ENCODE measurements at places on chromosomes 1 and 21.

- no peak for DNase-seq
Measured at GRCh38 chr1:17191990-17192242, 13.0 kb upstream of the PADI1 start.

- no peak for DNase-seq
Measured at GRCh38 chr1:94022471-94023189, 98.3 kb downstream of the ABCA4 start.

DNA sequence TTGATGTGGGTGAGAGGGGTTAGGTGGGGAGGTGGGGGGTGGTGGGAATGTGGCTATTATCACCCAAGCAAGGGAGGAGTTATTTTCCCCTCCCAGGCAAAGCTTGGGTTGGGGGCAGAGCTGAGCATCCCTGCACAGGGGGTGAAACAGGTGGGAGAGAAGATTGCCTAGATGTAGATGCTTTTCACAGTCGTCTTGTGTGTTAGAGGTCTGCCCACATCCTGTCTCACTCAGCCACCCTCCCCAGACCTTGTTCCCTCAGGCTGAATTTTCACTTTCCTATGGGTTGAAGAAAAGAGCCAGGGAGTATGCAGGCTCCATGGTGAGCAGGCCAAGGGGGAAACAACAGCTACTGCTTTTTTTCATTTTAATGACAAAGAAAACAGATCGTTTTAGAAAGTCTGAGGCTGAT lies 223.5 kb downstream of the KIF26B start:
- no peak for DNase-seq

- no peak for DNase-seq
Measured at GRCh38 chr21:33254766-33255165, 11.4 kb upstream of the IL10RB start.

- DNase-seq, result peak; percentile 27
Measured at GRCh38 chr1:176164014-176164678, 42.9 kb downstream of the COP1 start.

DNA sequence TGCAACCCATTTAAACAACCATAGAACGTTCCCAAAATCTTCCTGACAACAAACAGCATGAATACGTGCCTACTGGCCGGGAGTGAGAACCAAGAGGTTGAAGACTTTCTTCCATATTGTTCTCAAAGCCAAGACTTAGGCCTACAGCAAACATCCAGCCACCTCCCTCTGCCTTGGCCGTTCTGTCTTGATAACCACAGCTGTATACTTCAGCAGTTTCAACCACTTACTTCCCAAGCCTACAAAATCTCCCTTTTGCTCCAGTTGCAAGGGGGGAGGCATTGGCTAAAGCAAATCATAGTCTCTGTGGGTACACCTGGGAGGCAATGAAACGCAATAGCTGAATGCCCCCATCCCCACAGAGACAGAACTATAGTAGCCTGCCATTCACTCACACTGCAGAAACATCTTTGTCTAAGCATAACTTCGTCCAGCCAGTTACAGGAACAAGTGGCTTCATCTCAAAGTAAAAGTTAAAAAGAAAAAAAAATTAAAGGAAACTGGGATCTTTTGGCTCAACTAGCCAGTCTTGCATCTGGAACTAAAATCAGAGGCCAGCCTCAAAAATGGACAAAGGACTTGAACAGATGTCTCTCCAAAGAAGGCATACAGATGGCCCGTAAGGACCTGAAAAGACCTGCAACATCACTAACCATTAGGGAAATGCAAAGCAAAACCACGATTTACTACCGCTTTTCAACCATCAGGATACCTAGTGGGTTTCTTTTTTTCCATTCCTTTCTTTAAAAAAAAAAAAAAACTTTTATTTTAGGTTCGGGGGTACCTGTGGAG lies 186.0 kb downstream of the PSMG1 start:
- no peak for DNase-seq

- no peak for DNase-seq
Measured at GRCh38 chr1:57082711-57083439, 117.1 kb upstream of the C8B start.

DNA sequence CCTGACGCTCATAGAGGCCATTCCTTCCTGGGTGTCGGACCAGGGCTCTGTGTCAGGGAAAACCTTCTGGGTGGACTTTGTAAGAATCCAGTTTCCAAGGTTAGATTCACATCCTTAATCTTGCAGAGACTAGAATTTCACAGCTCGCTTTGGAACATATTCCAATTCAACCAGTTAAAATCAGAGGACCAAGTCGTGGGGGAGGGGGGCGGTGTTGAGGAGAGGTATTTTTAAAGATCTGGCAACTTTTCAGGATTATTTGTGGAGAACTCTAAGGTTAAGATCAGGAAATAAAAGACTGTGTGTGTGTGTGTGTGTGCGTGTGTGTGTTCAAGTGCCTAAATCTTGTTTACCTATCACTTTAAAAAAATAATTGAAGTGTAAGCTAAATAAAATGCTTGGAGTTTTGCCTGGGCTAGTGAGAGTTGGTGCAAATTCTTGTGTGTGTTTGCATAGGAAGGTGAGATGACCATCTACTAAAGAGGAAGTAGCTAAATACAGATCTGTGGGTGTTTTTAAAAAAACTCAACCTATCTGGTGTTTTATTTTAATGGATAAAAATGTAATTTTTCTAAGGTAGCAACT lies 21.8 kb downstream of the TENT5C start:
- no peak for DNase-seq

DNA sequence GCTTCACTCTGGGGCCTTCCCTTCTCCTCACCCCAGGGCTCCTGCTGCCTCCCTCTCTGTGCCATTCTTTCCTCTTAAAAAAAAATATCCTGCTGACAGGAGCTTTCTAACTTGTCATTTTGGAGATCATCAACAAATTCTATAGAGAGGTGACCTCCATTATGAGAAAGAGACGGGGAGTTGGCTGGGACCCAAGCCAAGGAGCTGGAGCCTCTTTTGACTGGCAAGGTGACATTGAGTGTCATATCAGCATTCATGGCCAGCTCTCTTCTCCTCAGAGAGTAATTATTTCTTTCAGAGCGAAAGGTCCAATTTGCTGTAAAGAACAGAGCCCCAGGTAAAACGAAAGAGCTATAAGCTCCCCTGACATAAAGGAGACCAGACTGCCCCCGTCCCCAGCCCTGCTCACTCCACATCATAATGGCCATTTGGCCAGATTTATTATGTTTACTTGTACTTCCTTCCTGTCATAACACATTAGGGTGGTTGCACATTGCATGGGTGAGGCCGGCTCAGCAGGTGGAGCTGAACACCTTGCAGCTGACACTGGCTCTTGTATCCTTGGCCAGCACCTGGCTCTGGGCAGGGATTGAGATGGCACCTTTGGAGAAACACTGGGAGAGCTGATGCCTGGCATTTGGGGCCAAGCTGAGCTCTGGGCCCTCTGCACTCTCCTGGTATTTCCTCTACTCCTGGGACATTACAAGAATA lies 404.0 kb upstream of the VAMP3 start:
- DNase-seq, result no peak

DNA sequence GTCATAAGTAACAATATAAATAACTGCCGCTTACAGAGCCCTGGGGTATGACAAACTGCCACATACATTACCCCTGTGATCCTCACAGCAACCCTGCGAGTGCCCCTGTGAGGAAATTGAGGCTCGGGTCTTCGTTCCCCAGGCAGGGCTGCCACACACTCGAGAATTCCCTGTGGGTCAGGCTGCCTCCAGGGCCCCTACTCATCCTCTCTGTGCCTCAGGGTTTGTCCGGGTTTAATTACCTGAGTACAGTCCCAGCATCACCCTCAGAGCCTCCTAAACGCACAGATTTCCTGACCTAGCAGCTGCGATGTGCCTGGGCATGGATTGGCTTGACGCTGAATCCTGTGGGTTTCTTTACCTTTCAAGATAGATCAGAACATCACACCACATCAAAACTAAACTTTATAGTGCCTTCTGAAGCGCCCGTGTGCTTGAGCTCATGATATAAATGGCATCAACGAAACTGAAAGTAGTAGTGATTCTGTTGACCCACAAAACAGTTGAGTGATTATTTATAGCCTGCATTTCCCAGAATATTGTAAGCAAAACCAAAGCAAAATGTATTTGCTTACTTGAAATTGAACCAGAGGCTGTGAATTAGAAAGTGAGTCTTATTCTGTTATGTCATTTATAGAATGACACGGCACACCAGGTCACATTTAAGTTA lies 14.0 kb downstream of the SLC37A1 start:
- DNase-seq, result peak; percentile 76

DNA sequence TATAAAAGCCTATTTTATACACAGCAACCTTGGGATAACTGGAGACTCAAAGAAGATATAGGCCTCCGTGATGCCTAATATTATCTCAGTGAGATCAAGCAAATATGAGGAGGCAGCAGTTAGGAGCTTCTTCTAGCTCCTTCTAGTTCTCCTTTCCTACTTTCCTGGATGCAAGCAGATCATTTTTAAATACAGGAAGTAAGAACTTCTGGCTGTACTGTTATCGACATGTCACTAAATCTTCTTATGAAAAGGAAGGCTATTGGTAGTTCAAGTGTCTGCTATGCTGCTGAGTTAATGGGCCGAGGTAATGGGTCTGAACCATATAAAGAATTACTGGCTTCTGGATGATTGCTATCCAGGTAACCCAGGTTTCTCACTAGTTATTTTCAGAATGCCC lies 15.9 kb downstream of the HSPA13 start:
- peak; percentile 32 for DNase-seq

GRCh38 chr1:173258479-173259264 lies 51.5 kb upstream of the TNFSF4 start:
- no peak for DNase-seq

DNA sequence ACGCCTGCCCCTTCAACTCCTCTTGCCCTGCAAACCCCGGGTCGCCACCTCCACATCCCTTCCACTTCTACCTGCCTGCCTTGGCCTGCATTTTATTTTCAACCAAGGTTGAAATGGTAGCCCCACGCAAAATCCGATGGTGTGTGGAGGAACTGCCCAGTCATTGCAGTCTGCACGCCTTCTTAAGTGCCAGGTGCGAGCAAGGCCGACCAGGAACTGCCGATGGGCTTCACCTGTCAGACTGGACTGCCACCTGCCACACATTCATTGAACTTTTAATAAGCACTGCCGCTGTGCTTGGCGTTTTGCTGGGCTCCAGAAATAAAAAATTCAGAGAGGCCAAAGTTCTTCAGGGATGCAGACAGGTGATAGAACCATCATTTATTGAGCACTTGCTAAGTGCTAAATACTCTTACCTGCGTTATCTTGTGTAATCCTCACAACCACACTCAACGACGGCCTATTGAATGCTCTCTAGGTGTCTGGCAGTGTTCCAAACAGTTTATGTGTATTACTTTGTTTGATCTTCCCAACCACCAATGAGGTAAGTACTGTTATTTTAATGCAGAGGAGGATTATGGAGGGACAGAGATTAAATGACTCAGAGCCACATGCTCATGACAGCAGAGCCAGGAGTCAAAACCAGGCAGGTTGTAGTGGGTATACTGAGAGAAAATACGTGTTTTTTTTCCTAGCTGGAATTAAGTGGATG lies 36.2 kb downstream of the CACHD1 start:
- DNase-seq, result no peak

DNA sequence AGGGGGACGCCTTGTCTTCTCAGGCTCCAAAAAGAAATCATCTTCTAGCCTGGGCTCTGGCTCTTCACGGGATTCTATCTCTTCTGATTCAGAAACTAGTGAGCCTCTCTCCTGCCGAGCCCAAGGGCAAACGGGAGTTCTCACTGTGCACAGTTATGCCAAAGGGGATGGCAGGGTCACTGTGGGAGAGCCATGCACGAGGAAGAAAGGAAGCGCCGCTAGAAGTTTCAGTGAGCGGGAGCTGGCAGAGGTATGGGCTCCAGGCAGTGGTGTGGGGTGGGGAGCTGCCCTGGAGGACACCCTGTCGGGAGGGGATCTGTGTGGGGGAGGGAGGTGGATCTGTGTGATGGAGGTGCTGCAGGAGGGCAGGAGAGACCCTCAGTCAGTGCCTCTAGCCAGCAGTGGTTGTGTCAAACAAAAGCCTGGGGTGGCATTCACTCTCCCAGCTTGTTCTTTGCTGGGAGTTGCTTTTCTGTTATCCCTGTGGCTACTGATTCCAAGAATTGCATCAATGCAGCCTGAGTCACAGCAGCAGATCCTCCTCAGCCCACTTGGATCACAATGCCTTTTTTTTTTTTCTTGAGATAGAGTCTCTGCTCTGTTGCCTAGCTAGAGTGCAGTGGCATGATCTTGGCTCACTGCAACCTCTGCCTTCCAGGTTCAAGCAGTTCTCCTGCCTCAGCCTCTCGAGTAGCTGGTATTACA lies 21.8 kb downstream of the KDM4A start:
- DNase-seq, result no peak

DNA sequence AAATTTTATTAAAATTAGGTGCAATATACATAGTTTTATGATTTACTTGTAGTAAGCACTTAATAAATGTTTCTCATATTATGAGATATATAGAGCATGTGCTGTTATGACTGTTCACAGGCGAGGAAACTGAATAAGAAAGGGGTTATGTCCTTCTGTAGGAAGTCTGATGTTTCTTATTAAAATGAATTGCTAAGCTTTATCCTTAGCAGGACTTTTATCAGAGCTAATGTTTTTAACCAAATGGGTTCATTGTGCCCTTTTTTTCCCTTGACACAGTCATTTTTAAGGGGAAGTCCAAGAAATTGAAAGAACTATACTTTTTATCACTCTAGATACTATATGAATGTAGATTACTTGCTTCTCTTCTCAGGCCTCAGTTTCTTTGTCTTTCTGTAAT lies 285.2 kb downstream of the PTPRC start:
- peak; percentile 65 for DNase-seq

DNA sequence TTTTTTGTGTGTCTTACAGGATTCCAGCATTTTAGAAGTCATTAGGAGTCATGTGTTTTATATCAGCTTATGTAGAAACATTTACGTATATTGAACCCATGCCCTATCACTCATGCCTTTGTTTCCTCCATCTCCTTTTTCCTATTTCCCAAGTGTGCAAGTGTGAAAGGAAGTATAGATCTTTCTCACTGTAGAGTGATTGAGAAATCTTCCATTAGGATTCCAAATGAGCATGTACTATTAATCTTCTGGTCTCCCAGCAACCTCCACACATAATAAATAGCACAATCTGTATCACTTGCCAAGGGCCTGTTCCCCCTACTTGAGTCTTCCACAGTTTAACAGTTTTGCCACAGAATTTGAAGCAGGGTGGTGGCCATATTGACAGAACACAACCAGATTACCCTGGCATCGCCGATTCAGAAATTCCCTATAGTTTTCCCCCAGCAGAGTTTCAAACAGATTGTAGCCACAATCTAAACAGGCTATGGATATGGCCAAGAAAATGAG lies 1052.8 kb downstream of the TTLL7 start:
- no peak for DNase-seq

Data from suppressor macrophage treated with lipopolysaccharide for 4 hours (primary cell).